ENCODE measurements at places on chromosomes 7 and 10.

DNA sequence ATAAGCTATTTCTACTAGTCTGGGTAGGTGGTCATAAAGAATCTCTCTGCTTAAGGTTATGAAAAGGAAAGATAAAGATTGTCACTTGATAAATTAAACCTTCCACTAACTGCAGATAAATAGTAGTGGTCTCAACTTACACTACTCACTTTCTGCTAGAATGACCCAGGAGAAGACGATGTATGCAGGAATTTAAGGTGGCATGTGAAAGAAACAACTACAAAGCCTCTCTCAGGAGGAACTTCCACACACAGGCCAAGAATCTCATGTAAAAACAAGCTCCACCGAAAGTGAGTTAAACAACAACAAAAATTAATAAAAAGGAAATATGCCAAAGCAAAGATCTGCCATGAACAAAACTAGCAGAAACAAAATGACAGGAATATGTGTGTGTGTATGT, 165.4 kb downstream of the CDC14C start:
- no peak for DNase-seq

- DNase-seq, result peak; percentile 64
Measured at GRCh38 chr10:123573236-123574108, 92.7 kb upstream of the GPR26 start.

GRCh38 chr10:4686644-4686996, 139.4 kb upstream of the AKR1E2 start:
- DNase-seq, result peak; percentile 26

GRCh38 chr7:6365451-6365850, 82.3 kb downstream of the DAGLB start:
- DNase-seq, result no peak

- no peak for DNase-seq
Measured at GRCh38 chr10:55734112-55734511, 626.9 kb downstream of the ZWINT start.

- DNase-seq, result no peak
Measured at GRCh38 chr10:122421742-122422141, 32.7 kb upstream of the ARMS2 start.

DNA sequence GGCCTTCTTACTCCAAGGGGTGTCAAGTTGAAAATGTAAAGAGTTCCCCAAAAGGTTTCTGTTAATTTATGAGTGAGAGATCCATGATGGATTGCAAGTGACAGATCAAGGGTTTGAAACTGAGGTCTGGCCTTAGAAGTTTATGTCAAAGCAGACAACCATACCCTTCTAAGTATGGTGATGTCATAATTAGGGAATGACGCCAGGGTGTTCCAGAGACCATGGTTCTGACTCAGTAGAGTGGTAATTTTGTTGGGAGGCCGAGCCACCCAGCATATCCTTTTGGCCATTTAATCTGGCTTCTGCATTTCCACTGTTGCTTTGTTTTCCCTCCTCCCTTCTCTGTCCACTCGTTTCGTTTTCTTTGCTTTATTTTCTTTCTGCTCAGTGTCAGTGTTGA, 2.7 kb downstream of the TRUB1 start:
- DNase-seq, result no peak

DNA sequence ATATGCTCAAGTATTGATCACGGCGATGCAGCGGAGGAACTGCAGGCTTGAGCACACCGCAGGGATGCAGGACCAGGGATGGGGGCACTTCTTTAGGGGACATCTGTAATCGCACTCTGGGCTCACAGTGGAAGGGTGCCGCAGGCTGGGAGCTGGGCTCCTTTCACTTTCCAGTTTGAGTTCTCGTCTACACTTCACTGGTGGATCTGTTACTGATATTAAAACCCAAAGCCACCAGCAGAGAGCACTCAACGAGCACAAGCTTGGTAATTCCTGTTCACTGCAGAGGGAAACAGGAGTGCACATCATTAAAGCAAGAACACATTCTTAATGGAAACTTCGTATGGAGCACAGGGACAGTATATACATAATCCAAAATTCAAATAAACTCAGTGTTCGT, 91.3 kb downstream of the PARD3 start:
- DNase-seq, result no peak

- no peak for DNase-seq
Measured at GRCh38 chr7:33043501-33044400, 18.8 kb downstream of the NT5C3A start.

- DNase-seq, result no peak
Measured at GRCh38 chr7:128829391-128830166, 627 bp upstream of the FLNC start.

DNA sequence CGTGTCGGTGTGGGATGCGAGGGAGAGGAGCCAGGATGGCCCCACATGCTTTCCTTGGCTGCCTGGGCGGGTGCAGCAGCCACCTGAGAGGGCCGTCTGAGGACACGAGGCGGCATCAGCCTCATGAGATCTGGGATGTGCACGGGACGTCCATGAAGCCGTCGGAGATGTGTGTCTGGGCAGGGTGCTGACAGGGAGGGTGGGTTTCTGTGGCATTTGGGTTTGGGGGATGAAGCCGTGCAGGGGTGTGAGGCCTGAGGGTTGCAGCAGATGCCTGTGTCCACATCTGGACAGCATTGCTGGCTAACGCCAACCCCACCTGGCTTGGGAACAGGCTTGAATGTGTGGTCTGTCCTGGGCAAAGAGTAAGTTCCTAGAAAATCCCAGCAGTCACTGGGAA, 179.5 kb downstream of the DNAJB6 start:
- no peak for DNase-seq

DNA sequence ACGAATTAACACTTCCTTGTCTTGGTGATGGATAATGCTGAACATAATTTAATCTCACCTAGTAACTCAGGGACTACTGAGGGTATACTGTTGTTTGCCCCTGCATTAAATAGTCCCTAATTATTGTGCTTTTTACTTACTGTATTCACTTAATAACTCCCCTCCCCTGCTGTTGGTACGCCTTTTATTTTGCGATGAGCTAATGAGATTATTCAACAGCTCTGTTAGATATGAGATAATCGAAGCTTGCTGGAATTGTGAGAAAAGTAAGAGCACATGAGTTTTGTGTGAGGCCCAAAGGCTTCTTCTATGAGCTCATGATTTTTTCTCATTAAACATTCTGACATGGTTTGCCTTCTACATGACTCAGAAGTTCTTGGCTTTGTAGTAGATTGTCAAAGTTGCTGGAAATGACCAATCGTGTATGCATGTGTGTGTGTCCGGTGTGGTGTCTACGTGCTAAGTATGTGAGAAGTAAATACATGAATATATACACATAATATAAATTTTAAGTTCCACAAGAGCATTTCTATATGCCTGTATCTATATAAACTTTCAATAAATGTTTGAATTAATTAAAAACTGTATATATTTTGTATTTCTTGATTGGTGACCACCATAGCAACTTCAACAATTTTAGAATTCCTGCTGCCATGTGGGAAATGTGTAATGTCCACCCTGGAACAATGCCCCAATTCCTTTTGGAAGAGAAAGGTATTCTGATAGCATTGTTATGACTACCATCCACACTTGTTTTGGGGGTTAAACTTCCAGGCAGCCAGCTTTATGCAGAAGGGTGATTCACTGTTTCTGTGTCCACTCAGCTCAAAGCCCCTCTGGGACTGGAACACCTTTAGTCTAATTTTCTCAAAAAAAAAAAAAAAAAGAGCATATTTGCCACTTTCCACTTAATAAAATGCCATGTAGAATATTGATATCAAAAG, 106.2 kb downstream of the SAMD9 start:
- no peak for DNase-seq

- no peak for DNase-seq
Measured at GRCh38 chr10:43126759-43127424, 11.4 kb upstream of the CSGALNACT2 start.

- no peak for DNase-seq
Measured at GRCh38 chr7:101804088-101804963, 13.1 kb upstream of the CUX1 start.

- no peak for DNase-seq
Measured at GRCh38 chr7:44599222-44599621, 7.2 kb upstream of the OGDH start.

DNA sequence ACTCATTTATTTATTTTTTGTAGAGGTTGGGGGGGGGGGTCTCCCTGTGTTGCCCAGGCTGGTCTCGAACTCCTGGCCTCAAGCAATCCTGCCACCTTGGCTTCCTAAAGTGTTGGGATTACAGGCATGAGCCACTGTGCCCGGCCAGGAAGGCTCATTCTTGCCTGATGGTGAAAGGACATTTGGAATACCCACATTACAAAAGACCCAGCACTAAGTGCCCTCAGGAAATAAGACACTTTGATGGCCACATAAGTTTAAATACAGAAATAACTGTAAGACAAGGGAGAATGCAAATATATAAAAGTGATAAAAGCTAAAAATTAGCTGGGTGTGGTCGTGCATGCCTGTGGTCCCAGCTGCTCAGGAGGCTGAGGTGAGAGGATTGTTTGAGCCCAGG, 8.0 kb upstream of the SERPINE1 start:
- DNase-seq, result no peak

DNA sequence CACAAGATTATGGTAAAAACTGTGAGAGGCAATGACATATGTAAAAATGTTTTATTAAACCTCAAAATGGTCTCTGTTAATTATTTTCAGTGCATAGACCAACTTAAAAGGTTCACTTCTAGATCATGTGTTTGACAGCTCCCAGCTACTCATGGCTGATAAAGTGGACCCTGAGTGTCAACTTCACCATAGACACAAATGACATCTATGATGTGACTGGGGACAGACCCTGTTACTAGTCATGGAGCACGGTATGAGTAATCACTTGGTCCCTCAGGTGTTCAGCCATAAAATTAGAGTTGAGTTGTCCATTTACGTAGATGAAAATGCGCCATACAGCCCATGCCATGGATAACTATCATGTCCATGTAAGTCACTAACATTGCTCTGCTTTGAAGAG, 199.8 kb downstream of the ZNF365 start:
- no peak for DNase-seq

- DNase-seq, result no peak
Measured at GRCh38 chr10:129764011-129764900, 199.8 kb downstream of the EBF3 start.

- DNase-seq, result no peak
Measured at GRCh38 chr10:26755443-26755903, 58.0 kb downstream of the PDSS1 start.

- no peak for DNase-seq
Measured at GRCh38 chr7:128210590-128211570, 30.2 kb upstream of the LEP start.

- DNase-seq, result no peak
Measured at GRCh38 chr10:22760025-22760424, 45.6 kb upstream of the PIP4K2A start.

DNA sequence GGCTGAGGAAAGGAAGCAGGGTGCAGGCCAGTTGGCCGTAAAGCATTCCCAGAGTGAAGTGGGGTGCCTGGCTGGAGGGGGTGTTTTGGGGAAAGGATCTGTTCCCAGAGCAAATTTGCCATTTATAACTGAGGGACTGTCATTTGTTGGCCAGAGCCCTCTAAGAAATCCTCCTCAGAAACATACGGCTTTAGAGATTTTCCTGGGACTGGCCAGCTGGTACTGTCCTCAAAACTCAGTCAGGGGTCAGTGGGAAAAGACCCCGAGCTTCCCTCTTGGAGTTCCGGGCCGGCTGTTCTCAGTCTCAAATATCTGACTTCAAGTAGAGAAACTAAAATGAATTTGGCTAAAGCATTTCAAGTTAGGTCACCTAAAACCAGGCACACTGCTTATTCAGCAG, 55.9 kb downstream of the ETV1 start:
- no peak for DNase-seq

GRCh38 chr10:110609605-110610004, 34.5 kb upstream of the RBM20 start:
- no peak for DNase-seq

- peak; percentile 77 for DNase-seq
Measured at GRCh38 chr7:5532536-5533335, 109.1 kb upstream of the TNRC18 start.

DNA sequence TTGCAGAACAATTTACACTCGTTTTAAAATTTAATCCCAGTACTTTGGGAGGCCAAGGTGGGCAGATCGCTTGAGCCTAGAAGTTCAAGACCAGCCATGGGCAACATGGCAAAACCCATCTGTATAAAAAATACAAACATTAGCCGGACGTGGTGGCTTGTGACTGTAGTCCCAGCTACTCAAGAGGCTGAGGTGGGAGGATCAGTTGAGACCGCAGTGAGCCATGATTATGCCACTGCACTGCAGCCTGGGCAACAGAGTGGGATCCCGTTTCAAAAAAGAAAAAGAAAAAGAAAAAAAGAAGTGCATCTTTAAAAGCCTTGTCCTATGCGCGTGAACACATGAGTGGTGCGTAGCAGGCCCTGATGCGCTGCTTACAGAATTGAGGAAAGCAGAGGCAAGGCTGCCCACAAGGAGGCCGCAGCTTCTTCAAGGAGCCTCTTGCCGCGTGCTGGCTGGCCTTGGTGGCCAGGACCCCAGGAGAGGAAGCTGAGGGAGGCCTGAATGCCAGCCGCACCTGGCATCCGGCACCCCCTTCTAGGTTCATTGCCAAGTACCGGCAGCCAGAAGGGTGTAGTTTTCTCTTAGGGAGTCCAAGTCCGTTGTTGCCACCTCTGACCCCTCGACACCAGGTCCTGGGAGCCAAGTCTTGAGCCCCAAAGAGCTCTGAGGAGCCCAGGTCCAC, 124.5 kb downstream of the UBE2H start:
- DNase-seq, result no peak

DNA sequence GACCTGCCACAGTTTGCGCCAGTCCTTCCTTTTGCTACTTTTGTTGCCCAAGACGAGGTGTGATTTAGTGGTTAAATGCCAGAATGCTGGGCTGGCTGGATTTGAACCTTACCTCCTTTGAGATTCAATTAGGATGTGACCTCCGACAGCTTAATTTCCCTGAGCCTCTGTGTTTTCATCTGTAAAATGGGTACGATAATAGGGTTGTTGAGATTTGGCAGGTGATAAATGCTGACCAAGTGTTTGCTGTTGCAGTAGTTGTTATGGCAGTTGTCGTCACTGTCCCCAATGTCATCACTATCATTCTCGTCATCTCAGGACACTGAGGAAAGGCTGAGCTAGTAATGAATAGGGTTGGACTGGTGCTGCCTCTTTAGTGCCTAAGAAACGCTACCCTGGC, 61.1 kb downstream of the GRK5 start:
- DNase-seq, result no peak

DNA sequence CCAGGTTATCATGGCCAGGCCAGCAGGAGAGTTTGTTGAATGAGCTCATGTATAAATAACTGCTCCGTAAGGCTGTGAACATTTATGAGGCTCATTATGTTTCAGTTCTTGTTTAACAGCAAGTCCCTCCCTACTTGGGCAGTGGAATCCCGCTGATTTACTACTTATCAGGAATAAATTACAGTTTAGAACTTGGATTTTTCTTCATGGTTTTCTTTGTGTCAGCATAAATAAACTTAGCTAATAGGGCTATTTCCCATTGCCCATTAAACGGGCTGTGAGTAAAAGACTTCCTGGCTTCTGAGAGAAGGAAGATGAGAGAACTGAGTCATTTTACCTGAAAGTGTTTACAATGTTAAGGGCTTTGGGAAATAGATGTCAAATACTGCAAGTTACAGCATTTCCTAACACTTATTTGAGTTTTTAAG, 701.6 kb upstream of the ANKRD30A start:
- no peak for DNase-seq

Data from activated CD4-positive, alpha-beta T cell treated with anti-CD3 and anti-CD28 coated beads, Interleukin-2, amount 50 U/mL, for 48 hours (primary cell).